ENCODE measurements at places on chromosomes 2 and 18.

DNA sequence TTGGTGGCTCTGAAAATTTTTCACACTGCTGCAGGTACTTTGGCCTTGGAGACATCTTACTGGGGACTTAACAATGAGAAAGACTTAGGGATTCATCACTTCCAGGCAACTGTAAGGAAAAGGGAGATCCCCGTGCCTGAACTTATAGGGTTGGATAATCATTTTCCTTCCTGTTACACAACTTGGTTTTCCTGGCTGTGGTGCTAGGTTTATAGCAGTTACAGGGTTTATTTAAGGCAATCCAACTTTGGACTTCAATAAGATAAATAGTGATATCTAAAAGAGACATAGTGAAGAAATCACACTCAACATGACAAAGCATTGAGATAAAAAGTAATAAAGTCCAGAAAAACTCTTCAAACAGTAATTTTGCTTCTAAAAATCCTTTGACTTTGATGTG lies 70.2 kb upstream of the RAPH1 start:
- no peak for DNase-seq

GRCh38 chr2:158457092-158457825 lies 507 bp downstream of the PKP4 start:
- DNase-seq = peak; percentile 53

- peak; percentile 38 for DNase-seq
Measured at GRCh38 chr2:204538182-204539018, 6.9 kb upstream of the PARD3B start.

GRCh38 chr2:72825257-72826155 lies at the start of gene EXOC6B:
Gene EXOC6B (minus strand): TSS chr2:72826033.
- peak; percentile 96 for DNase-seq

GRCh38 chr18:35190948-35191697 lies 49.7 kb upstream of the ZNF397 start:
- no peak for DNase-seq

- no peak for DNase-seq
Measured at GRCh38 chr18:5510135-5510846, 33.5 kb downstream of the EPB41L3 start.

DNA sequence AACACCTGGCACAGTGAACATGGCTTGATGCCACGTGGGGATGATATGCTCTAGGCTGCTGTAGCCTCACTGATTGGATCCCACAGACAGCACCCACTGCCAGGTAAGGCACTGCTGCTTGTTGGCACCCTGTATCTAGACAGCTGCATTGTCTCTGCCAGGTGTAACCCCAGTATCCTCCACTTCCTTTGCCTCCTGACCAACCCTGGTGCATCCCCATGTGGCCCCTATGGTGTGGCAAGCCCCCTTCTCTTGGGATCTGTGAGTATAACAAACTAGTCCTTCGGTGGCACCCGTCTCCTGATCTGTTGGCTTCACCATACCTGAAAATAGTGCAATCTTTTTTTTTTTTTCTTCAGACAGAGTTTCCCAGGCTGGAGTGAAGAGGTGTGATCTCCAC lies 11.1 kb downstream of the TEX51 start:
- DNase-seq = no peak

- DNase-seq = no peak
Measured at GRCh38 chr18:45954070-45954934, 12.8 kb downstream of the EPG5 start.

DNA sequence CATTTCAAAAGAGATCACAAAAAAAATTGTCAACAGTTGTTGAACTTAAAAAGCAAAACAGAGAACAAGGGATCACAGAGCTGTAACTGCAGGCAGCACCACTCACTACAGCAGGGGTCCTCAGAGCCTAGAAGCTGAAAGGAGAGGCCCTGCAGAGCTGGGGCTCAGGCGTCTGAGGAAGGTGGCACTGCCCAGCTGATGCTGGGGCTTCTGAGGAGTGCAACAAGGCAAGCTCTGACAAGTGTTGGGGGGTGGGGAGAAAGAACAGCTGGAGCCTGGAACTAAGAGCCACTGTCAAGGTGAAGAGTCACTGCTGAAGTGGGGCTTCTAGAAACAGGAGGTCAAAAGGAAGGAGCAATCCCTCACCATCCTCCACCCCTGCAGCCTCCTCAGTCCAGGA lies 46.2 kb downstream of the FTCDNL1 start:
- DNase-seq = no peak

DNA sequence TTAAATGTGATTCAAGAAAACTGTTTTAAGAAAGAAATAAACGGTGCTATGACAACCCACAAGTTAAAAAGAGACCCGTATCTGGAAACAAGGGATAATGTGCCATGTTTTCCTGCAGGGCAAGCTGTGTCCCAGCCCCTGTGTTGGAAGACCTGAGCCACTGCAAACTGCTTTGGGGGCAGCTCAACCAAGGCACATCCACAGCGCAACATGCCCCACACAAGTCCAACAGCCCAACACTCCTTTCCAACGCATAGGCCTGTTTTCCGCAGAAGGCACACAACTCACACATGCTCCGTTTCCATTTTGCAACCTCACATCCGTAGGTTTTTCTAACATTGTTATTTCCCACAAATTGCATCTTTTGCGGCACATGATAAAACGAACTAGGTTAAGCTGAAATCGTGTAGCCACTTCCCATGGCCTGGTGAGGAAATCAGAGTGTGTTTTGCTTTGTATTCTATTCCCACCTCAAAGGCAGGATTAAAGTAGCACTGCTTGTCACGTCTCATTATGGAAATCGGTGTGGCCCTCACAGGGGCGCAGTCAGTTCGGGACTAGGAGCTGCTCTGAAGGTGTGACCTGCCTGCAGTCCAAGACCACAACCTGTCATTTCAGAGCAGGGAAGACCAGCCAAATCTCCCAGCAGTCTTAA lies 50.5 kb upstream of the ZNF516 start:
- DNase-seq = no peak

GRCh38 chr2:63658176-63658968 lies 69.6 kb downstream of the MDH1 start:
- DNase-seq = no peak

DNA sequence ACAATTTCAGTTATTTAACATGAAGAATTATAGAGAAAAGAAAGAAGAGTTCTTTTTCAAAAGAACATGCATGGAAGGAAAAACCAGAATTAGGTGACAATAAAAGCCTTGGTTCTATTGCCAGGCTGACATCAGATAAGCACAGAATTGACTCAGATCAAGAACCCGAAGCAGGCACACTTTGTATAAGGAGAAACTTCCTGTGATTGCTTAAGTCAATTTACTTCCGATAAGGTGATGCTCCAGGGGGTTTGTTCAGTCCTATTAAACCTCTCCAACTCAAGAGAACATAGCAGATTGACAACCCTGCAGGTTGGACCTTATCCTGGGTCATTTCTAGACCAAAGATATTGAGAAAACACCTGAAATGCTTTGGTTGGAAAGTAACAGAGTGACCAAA lies 31.4 kb downstream of the GAREM1 start:
- no peak for DNase-seq

DNA sequence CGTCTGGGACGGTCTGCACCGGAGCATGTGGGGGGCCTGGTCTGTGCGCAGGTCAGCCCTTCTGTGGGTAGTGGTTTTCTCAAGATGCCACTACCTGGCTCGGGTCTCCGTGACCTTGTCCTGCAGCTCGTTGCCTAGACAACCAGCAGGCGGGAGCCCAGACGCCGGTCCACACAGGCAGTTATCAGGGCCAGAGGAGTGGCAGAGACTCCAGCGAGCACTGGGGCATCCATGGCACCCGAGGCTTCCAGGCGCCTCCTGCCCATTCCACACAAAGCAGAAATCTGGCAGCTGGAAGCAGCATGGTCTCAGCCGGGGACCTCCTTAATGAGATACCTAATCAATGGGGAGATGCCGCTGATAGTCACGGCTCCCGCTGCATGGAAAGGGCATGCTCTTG lies 156.1 kb downstream of the FAM210A start:
- DNase-seq = no peak

- DNase-seq = no peak
Measured at GRCh38 chr2:133413863-133414262, 154.4 kb downstream of the NCKAP5 start.

DNA sequence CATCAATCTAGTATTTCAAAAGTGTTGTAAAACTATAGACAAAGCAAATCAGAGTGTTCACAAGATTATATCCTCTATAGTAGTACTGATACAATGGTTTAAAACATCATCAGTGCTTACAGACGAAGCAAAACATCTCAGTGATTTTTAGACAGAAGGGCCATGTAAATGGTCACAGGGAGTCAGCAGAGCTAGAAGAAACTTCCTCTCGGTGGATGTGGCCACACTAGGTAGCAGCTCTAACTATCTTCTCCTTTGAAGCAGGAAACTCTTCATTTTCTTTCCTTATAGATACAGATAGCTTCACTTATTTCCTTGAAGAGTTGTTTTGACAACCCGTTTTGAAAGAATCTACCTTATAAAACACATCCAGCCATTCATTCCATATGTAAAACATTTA lies 80.4 kb upstream of the CD226 start:
- no peak for DNase-seq

DNA sequence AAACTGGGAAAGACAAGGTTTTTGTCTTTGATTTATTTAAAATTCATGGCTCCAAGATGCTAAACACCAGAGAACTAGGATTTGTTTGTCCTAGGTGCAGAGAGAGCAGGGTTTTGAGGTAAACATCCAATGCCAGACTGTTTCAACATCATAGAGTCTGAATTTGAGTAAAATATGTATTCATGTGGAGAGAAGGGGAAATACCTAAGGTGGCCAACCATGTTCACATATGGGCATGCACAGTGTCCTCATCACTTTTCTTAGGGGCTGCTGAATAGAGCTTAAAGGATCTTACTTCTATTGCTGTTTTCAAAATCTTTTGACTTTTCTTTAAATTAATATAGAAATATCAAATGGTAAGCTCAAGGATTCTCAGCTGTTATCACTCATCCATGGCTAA lies 287.0 kb upstream of the CCDC68 start:
- no peak for DNase-seq

DNA sequence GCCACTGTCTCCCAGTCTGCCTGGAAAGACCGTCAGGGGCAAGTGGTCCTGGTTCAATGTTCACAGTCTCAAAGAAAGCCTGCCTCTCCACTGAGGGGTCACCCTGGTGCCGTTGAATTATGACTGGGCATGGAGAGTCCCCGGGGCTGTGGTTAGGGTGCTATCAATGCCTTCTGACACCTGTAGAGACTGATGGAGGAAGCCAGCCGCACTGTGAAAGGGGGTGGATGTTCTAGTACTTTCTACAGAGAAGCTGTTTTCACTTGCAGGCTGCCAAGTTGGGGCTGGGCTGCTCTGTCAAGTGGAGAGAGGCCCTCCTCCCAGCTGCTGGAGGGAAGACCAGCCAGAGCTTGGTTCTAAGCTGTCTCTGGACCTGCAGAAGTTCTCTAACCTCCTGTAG lies 80.5 kb downstream of the BCL2L11 start:
- DNase-seq = no peak

- DNase-seq = no peak
Measured at GRCh38 chr2:6791682-6792081, 74.0 kb downstream of the CMPK2 start.

- no peak for DNase-seq
Measured at GRCh38 chr2:43818761-43819160, 19.9 kb downstream of the ABCG5 start.

- no peak for DNase-seq
Measured at GRCh38 chr18:23550898-23551297, 35.4 kb downstream of the NPC1 start.

DNA sequence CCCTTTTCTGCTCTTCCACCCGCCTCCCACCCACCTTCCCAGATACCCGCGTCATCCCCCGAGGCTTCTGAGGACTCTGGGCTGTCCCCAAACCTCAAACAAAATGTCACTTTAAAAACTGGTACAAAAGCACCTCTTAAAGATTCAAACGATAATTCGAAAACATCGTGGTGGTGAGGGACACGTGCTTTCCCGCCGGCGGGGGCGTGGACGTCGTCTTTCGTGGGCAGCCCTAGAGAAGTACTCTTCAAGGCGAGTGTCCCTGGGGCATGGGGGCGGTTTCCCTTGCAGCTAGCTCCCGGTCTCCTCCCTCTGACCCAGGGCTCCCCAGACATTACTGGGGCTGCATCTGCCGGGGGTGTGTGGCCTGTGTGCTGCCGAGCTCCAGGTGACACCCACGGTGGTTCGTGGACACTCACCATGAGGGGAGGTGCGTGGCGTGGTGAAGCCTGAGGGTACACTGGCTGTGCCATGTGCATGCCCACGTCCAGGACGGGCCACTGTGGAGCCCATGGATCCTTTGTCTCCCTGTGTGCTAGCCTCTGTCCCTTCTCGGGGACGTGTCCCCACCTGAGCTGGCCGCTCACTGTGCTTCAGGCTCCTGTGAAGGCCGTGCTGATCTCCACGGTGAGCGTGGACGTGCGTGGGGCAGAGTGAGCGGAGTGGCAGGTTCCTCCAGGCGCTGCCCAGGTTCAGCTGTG lies 117.8 kb downstream of the NFATC1 start:
- no peak for DNase-seq

DNA sequence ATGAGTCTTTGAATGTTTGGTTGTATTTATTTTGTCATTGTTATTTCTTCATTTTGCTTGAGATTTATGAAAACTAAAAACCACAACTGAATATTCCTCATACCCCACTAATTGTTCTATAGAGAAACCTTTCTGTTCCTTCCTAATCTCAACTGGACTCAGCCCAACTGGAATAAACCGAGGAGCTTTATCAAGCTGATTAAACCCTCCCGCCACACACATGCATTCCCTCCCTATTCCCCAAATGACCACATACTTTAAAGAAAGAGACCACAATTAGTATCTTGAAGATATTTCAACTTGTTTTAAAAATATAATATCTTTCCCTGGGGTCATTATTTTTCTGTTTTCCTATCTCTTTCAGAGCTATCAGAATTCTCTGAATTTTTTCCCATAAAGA lies 107.5 kb downstream of the OSR1 start:
- DNase-seq = no peak

- no peak for DNase-seq
Measured at GRCh38 chr2:222256250-222256649, 42.5 kb downstream of the PAX3 start.

DNA sequence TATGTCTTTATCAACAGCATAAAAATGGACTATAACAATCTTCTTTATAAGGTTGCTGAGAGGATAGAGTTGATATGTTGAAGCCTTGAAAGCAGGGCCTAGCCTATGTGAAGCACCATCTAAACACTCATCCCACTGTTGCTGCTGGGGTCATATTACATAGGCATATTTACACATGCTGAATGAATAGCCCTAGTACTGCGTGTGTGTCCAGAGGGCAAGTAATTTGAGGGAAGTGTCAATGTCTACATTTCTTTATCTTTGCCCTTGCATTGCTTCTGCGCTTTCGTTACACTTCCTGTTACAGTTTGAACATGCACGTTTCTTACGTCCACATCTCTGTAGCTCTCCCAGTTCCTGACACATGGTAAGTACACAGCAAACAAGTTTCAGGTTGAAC lies 280.3 kb upstream of the ATP5MC3 start:
- no peak for DNase-seq
